ENCODE measurements at places on chromosomes 12 and 14. TPM values are rescaled to one million over a fixed set of nuclear protein-coding genes. Genes with fewer than 3 reads are reported as not detected.

Gene KCNJ8
- 2.1 TPM for total RNA-seq

- no peak for DNase-seq
Measured at GRCh38 chr14:71250347-71250746, 343.1 kb downstream of the PCNX1 start.

DNA sequence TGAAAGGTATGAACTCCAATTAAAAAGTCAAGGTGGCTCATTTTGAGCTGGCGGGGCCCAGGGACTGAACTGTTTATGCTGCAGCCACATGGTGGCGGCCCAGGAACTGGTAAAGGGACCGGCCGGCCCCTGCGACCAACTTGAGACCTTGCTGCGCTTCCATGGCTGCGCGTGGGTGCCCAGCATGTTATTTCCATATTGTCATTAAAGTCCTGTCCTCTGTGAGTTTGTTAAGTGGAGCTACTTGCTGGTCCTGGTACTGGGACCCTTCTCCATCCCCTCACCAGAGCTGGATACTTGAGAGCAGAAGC, 62.3 kb downstream of the BEGAIN start:
- no peak for DNase-seq

DNA sequence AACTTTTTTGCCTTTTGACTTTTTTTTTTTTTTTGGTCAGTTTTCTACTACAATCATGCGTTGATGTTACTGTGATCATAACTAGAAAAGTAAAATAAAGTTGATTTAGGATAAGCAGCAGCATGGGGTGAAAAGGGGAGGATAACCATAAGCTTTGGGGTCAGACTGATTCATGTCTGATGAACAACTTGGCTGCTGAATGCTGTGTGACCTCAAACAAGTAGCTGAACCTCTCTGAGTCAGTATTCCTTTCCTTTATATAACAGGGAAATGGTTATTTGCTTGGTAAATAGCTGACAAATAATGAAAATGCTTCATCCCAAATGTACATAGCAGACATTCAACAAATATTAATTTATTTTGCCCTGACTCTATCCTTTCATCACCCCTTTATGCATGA, 413.0 kb downstream of the VRK1 start:
- no peak for DNase-seq

DNA sequence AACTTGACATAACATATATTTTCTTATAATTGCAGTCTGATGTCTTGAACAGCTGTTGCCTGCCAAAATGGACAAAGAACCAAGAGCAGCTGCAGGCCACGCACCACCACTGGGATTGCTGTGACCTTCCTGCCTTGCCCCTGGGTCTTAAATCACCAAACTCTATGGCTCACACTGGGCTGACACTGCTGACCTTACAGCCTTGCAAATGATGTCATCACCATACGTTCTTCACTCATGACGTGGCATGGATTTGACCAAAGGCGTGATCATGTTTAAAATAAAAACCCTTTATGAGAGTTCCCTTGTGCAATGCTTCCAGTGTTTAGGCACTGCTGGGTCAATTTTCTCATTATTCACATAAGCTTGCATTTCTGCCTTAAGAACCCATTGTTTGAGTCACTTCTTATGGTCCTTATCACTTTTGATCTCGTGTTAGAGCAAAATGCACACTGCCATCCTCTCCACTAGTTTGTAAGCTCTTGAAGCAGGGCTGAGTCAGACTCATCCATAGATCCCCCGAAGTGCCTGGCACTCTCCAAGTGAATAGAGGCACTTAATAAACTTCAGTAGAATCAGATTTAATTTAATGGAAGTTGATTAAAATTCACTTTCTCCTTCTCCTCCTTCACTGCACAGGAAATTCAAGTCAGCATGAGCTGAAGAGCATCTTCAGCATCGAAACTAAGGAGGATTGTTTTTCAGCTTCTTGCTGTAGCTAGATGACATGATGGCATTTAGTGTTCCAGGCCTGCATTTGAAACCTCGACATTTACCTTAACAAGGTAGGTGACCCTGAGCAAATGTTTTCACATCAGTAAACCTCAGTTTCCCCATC, 132.4 kb upstream of the PZP start:
- DNase-seq = no peak
